ENCODE measurements at places on chromosomes 4 and X.

- peak; percentile 76 for DNase-seq
Measured at GRCh38 chrX:81201671-81202455, at the start of the genes HMGN5 and SH3BGRL. Gene HMGN5 (minus strand): TSS chrX:81201913. CDS start chrX:81121549, 80,364 bp downstream. Gene SH3BGRL (plus strand): TSS chrX:81202102. CDS start chrX:81202201, 99 bp downstream.

GRCh38 chrX:34521563-34521962, 135.5 kb downstream of the TMEM47 start:
- no peak for DNase-seq

DNA sequence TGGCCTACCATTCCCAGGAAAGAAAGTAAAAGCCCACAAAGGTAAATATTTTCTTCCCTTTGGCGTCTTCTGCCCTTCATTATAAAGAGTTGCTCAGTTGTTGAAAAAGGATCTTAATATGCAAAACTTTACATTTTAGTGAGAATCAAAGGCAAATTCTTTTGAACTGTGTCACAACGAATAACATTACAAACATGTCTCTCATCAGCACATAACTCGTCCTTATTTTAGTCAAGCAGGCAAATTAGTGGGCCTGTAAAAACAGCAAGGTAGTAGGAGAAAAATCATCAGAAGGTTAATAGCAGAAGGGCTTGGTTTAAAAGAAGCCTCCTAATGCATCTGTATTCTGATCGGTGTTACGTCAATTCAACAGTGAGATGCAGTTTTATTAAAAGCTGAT, 647.3 kb upstream of the DIPK2B start:
- DNase-seq = no peak

DNA sequence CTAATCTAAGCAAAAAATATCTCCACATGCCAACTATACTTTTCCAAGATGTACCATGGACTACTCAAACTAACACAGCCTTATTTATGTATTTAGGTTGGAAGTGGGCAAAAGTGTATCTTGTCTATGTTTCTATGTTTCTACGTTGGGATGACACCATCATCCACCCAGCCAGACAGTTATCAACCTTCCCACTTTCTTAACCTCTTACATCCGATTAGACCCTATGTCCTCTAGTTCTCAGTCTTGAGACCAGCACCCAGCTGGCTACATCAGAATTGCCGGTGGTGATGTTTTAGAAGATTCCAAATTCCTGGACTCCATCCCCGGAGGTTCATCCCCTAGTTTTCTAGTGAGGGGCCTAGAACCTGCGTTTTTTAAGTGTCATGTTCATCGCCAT, 1.0 kb upstream of the AASDH start:
- no peak for DNase-seq

DNA sequence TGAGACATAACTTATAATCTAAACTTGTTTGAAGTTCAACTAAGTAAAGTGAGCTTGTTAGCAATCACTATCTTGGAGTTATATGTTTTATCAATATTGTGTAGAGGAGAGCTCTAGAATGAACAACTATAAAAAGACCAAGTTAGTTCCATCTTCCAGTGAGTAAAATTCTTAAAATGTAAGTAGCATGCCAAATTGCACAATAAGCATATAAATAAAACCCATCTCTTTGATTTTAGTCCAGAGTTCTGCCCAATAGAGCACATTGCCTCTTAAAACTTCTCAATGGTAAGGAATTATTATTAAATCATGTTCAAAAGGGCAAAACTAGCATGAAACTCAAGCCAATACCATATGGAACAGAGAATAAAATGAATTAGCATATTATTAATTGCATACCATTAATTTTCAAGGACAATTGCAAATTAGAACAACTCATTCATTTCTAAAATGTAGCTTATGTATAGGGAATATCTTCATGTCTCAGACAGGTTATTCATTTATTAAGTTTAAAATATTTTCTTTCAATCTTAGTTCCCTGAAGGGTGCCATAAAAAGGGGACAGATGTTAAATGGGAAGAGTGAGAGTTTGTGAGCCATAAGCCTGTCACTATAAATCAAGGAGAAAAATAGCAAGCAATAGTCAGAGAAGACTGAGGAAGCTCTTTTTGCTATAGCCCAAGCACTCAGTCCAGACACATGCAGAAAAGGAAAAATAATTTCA, 507.6 kb downstream of the CENPC start:
- no peak for DNase-seq

DNA sequence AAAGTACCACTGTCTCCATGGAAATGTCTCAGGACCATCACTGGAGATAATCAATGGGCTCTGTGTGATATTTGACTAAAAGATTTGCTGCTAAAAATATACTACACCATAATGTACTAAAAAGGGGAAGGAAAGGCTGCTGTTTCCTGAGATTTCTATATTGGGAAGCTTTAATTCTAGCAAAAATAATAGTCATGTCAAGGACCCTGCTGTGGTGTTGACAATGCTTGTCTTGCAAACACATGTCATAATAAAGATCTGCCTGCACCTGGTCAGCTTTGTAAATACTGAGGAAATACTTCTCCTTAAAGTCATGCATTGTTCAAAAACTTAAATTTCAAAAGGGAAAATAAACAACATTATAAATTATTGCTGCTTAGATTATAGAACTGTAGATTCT, 417.9 kb downstream of the GPM6A start:
- DNase-seq = no peak

DNA sequence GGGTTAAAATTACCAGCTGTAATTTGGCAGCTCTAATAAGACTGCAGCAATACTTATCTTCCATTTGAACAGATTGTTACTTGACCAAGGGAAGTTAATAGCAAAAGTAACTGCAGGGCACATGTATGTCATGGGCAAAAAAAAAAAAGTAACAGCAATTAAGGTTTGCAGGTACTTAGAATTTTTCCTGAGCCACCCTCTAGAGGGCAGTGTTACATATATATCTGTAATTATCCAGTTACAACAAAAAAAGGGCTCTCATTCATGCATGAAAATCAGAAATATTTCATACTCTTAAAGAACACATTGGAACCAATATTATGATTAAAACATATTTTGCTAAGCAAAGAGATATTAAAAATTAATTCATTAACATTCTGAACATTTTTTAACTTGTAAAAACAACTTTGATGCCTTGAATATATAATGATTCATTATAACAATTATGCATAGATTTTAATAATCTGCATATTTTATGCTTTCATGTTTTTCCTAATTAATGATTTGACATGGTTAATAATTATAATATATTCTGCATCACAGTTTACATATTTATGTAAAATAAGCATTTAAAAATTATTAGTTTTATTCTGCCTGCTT, 25.1 kb downstream of the XIAP start:
- DNase-seq = peak; percentile 10

DNA sequence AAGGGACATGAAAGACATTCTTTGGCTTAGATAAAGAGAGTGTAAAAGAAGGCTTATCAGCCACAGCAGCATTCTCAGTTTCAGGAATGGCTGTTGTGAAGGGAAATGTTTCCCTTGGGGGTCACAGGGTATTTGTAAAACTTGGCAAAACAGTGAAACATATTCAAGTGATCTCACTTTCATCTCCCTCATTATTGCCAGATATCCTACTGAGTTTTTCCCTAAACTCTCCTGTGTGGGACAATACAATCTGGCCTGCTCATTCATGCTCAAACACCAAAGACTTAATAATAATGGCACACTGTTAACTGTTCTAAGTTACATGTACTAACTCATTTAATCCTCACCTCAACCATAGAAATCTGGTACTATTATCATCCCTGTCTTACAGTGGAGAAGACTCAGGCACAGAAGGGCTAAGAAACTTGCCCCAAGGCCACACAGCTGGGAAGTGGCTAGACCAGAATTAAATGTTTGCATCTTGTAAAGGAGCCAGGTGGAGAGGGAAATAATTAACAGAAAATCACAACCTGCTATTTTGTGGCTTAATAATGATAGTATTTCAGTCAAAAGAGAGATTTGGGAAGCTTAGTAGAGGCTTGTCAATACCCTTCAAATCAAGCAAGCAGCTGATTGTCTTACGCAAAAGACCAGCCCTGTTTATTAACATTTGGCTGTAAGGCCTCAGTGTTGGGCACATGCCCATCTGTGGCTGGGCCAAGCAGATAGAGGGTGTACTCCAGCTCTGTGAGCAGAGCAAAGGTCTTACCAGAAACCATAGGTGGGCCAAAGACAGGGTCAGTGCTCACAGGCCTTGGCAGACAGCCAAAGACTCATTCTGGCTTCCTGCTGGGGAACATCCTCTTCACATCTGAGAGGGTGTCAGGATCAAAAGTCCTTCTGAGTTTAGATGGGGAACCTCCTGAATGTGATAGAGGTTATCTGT, 17.3 kb downstream of the SMPX start:
- DNase-seq = no peak

- DNase-seq = no peak
Measured at GRCh38 chr4:76354517-76355473, 48.3 kb downstream of the STBD1 start.

DNA sequence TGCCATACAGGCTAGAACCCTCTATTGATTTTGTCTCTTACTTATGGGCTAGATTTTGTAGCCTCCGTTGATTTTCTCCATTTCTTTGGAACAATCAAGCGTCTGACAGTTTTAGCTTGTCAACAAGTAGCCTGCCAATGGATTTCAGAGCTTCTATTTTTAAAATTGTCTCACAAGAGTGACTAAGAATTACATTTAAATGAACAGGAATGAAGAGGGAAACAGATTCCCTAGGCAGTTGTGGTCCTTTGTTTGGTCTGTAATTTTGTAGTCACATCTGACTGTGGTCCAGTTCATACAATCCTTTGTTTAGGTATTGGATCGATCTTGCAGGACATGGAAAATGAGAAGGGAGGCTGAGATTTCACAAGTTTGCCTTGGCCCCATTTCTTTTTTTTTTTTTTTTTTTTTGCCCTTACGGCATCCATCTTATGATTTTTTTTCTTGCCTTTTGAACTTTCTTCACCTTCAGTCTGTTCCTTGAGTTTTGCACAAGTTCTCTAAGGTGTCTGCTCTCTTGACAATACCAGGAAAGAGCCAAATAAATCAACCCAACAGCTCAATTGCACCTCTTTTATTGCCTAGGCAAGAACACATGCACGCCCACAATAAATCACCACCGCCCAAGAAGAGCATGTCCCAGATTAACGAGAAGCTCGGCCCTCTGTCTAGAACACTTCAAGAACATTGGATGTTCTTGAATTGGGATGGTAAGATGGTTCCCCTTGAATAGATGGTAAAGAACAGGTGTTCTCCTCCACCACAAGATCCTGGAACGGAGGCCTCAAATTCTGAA, 86.5 kb upstream of the EGFL6 start:
- DNase-seq = no peak
